Airway epithelial cell (primary cell): ENCODE measurements at places on chromosomes 1 and 21. TPM values are rescaled to one million over a fixed set of nuclear protein-coding genes. Genes with fewer than 3 reads are reported as not detected.

Gene KIF26B
- total RNA-seq = 0.88 and 0.99 TPM in 2 replicates

Gene CFHR3
- total RNA-seq = not detected in 2 replicates

Gene CERS2
- 53.4 and 84.1 TPM in 2 replicates for total RNA-seq

Gene WNT4
- total RNA-seq = 5.8 and 6.2 TPM in 2 replicates

Gene CFHR5
- total RNA-seq = not detected in 2 replicates

Gene ILDR2
- total RNA-seq = not detected in 2 replicates

Gene GRIK3
- total RNA-seq = not detected in 2 replicates

Gene CNTN2
- 0.07 TPM in 1 of 2 replicates, not detected in the other for total RNA-seq

Gene SFN
- total RNA-seq = 1,524 and 1,633 TPM in 2 replicates

Gene B3GALNT2
- total RNA-seq = 27.3 and 29.3 TPM in 2 replicates

Gene CLCA4
- 3.1 and 6.5 TPM in 2 replicates for total RNA-seq

Gene PPP1R12B
- 3.1 and 8.4 TPM in 2 replicates for total RNA-seq

Gene PGLYRP3
- total RNA-seq = 2.5 and 6.0 TPM in 2 replicates

Gene DRAXIN
- total RNA-seq = 0.07 TPM in 1 of 2 replicates, not detected in the other

Gene MCOLN2
- 0.70 and 0.78 TPM in 2 replicates for total RNA-seq

Gene ADCY10
- total RNA-seq = not detected in 2 replicates
